Stimulated activated CD8-positive, alpha-beta memory T cell treated with anti-CD3 and anti-CD28 coated beads, Interleukin-4, amount 100 ng/mL, for 4 hours (primary cell): ENCODE measurements at places on chromosomes 3 and 15.
A peak's percentile ranks its signal among the peaks of the same experiment; 100 is the strongest.

DNA sequence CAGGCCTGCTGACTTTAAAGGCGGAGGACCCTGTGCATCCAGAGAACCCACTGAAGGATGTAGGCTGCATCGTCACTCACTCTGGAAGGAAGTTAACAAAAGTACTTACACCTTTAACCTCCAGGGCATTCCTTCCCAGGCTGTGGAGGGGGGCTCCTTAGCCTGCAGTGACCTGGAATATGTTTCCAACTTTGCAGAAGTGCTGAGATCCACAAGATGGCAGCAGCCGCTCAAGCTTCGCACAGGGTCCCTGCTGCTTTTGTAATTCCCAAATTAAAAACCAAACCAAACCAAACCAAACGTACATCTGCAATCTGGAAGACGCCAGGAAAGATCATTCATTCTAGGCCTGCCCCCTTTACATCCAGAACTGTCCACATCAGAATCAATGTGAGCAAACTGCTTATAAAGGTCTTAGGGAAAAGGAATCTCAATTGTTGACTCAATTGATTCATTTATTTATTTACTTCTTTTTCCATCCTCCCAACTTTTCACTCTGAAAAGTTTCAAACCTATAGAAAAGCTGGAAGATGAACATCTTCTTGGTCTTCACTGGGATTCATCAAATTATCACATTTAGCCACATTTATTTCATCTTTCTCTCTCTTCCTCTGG lies 70.5 kb upstream of the KLHL25 start:
- DNase-seq = no peak

GRCh38 chr15:93243573-93243972 lies 154.6 kb upstream of the RGMA start:
- DNase-seq = no peak

DNA sequence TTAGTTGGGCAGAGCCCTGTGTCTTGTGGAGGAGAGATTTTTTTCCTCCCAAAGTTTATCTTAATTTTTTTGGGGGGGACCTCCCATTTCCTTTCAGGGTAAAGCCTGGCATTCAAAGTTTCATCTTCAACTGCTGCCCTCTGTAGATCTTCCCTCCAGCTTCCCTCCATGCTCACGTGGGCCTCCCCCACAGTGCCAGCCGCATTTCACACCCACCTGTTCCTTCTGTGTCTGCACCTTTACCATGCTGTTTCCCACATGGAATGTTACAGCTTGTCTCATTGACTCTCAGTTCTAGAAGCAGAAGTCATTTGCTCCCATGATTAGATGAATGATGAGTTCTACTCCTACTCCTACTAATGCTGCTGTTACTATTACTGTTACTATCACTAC lies 6.5 kb downstream of the CELF6 start:
- no peak for DNase-seq

DNA sequence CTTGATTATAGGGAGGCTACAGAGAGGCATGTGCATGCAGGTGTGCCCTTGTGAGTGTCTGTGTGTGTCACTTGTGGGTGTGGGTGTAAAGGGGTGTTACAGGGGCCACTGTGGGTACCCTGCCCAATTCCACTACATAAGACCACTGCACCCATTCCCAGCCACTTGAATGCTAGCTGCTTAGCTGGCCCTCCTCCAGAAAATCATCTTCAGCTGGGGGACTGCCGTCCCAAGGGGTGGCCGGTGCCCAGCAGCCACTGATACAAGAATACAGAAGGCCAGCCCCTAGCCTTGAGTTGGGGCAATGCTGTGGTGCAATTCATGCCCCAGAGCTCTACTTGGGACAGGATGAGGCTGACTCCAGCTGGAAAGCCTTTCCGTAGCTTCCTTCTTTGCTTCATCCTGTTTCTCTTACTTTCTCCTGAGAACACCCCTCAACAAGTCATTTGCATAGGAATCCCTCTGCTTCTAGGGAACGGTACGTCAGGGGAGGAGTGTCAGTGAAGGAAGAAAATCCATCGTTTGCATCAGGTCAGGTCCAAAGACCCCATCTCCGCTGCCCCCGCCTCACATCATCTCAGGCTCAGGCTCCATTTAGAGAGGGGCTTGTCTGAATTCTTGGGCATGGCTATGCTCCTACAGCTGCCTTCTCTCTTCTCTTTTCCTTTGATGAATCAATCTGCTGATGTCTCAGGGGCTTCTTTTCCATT lies 72.0 kb downstream of the SCN5A start:
- DNase-seq = no peak

DNA sequence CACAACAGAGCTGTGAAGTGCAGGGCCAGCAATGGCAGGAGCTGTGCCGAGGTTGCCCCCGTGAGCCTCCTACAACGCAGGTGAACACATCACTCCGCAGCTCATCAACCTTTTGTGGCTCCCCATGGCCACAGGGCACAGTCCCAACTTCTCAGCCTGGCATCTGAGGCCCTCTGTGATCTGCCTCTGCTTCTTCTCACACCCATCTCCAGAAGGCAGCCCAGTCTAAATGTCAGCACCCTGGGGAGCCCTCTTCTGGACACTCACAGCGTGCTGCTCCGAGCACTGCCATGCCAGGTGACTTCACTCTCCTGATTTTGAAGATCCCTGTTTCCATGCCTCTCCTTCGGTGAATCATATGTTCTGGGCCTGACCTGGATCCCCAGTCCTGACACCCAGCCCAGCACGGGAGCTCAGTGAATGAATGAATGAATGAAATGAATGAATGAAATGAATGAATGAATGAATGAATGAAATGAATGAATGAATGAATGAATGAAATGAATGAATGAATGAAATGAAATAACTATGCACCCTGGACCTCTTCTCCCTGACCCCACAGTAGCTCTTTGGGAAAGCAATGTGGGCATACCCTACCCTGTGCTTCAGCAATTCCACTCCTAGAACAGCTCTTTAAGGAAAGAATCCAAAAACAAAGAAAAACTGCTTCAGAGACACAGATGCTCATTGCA lies 17.9 kb upstream of the SKIC8 start:
- DNase-seq = no peak

- DNase-seq = no peak
These were observed 254.7 kb downstream of the PLOD2 start for GRCh38 chr3:145906301-145906700.

GRCh38 chr3:188558343-188559071 lies 404.6 kb downstream of the LPP start:
- DNase-seq = no peak

- no peak for DNase-seq
These were observed 2.0 kb downstream of the C2CD4A start for GRCh38 chr15:62068810-62069167.

- no peak for DNase-seq
These were observed 41.3 kb upstream of the ROBO1 start for GRCh38 chr3:79809106-79809505.

GRCh38 chr15:55703873-55704301 lies 39.1 kb downstream of the PRTG start:
- no peak for DNase-seq

- no peak for DNase-seq
These were observed 7.5 kb downstream of the PLIN1 start for GRCh38 chr15:89671687-89672086.

- peak; percentile 92 for DNase-seq
These were observed at the start of gene CISH for GRCh38 chr3:50611464-50612233. TSS of gene CISH (minus strand) at chr3:50611774. CDS start at chr3:50611650, 124 bp downstream.

DNA sequence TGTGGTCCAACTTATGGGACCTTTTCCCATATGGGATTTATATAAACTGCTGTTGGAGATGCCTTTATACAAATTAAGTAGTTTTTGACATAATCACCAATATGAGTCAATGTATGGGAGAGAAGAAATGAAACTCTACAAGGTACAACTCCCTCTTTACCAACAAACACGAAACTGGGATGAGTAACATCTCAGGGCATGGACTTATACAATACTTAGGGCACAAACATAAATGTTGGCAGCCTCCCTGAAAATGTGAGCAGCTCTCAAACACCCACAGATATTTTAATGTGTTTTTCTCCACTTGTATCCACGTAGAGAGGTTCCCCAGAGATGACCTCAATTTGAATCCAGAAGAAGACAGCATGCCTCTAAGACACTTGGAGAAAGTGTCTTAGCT lies 161.6 kb downstream of the MAGI1 start:
- no peak for DNase-seq

DNA sequence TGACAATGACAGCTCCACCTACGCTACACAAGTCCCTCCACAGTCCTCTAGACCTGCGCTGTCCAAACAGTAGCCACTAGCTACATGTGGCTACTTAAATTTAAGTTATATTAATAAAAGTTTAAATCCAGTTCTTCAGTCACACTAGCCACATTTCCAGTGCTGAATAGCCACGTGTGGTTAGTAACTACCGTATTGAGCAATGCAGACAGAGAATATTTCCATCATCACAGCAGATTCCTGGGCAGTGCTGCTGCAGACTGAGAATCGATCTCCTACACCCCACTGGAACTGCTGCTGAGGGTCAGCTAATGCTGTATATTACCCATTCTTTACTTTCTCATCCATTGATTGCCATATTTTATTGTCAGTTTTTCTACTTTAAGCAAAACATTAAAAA lies 40.9 kb downstream of the HDC start:
- no peak for DNase-seq

DNA sequence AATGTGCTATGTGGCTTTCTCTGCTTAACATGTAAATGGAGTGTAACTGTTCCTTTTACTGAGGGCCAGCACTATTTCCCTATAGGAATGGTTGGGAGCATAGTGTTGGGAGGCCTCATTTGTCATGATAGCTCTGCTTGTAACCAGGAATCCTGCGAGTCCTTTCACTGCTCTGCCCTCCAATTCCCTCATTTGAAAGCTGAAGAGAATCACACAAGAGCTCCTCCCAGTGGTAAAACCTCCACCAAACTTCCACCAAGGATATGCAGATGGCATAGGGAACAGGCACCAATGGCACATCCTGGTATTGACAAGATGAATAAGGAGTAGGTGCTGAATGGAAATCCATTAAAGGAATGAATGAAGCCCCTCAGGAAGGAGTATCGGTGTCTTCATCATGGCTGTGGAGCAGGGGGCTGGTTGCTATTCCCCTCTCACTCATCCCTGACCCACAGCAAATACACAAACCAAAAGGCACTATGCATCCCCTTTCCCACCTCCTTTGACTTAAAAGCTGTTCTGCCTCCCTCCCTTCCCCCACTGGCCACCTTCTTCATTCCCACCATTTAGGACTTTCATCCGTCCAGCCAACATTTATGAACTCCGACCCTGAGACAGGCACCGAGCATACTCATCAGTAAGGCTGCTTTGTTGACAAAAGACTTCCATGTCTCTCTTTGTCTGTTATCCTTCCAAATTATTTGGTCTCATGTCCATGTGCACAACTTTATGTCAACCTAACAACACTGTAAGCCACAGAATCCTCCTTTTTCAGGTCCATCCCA lies 560.8 kb downstream of the FOXP1 start:
- DNase-seq = no peak

GRCh38 chr3:95044101-95044500 lies 981.2 kb downstream of the NSUN3 start:
- no peak for DNase-seq

DNA sequence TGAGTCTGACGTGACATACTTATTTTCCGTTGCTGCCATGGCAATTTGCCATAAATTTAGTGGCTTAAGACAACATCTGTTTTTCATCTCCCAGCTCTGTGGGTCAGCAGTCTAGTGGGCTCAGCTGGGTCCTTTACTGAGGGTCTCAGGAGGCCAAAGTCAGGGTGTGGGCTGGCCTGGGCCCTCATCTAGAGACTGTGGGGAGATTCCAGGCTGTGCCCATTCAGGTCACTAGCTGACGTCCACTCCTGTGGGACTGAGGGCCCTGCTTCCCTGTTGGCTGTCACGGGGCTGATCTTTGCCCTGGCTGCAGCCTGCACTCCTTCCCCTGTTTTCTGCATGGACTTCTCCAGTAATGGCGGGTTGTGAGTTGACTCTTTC lies 19.1 kb downstream of the FGD5 start:
- DNase-seq = no peak
